ELF-1 (cell line): ENCODE measurements at places on chromosomes 4 and X.

DNA sequence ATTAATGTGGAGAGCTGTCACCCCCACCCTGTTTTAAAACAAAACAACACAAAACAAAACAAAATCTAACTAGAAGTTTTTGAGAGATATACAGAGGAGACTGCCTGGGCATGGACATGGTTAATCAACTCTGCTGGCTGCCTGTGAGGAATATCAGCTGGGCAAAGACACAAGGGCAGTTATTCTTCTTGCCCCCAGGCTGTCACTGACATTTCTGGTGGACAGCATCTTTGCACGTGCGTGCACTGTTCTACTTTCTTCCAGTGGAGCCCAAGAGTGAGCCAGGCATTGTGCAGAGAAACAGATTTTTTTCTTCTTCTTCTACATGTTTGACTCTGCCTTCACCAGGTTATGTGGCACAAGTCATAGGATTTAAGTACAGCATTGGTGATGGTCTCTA lies 13.8 kb downstream of the IRS4 start:
- no peak for DNase-seq

- no peak for DNase-seq
Measured at GRCh38 chr4:109462802-109463201, 29.2 kb downstream of the SEC24B start.

GRCh38 chr4:152679414-152680281 lies at the start of gene TMEM154:
TSS of gene TMEM154 (minus strand) at chr4:152679997. CDS start at chr4:152679933, 64 bp downstream.
- DNase-seq: peak; percentile 93

DNA sequence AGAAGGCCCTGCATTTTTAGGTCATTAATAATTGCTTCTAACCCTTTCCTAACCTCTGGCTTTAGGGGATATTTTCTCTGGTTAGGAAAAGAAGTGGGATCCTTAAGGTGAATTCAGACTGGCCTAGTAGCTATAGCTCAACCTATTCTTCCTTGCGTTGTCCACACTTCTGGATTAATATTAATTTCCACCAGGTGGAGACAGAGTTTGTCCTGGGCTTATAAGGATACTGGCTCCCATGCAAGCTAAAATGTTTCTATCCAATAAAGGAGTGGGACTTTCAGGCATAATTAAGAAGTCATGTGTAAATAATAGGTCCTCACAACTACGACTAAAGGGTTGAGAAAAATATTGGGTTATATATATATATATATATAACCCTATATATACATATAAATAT lies 860.0 kb upstream of the POU3F4 start:
- DNase-seq: no peak

DNA sequence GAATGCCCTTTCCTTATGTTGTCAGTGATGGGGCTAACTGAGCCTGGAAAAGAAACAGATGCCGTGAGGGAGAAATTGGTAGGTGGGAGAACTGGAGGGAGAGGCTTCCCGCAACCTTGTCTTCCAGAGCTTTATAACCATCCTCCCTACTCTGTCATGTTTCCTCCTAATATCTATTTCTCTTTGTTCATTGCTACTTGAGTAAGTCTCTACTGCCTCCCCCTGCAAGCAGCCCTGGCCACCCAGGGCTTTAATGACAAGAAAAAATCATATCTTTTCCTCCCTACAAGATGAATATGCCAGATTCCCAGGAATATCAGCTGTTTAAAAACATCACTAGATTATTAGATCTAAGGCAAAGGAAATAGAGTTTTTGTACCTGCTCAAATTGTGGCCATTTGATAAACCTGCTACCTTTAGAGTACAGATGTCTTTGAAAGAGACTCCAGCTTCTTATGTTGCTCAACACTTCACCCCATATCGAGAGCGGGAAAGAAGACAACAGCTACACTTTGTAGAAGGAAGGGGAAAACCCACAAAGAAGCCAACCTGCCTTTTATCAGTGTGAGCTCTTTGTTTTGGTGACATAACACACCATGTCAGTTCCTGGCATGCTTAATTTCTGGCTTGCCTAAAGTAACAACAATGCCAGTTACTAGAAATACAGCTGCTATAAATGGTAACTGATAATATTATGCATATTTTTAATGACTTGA lies 186.6 kb upstream of the LEF1 start:
- no peak for DNase-seq

- DNase-seq: no peak
Measured at GRCh38 chr4:15720851-15721250, 18.0 kb downstream of the BST1 start.

GRCh38 chrX:105882581-105883275 lies 60.4 kb downstream of the NRK start:
- DNase-seq: no peak

GRCh38 chr4:152478461-152479237 lies 57.2 kb downstream of the FBXW7 start:
- no peak for DNase-seq

DNA sequence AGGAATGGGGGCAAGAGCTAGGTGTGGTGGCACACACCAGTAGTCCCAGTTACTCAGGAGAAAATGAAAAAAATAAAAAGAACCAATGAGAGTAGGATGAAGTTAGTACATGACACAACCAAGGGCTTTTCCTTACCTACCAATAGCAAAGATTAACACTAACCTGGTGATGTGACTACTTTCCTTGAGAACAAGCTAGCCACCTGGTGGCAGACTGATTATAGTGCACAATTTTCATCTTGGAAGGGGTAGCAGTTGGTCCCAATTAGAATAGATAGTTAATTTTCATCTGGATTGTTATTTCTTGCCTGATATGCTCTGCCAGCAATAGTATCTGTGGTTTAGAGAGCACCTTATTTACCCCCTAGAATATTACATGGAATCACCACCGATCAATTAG lies 1216.8 kb upstream of the PABPC4L start:
- DNase-seq: peak; percentile 8
